ENCODE measurements at places on chromosomes 6 and 20. TPM values are rescaled to one million over a fixed set of nuclear protein-coding genes. Genes with fewer than 3 reads are reported as not detected.

DNA sequence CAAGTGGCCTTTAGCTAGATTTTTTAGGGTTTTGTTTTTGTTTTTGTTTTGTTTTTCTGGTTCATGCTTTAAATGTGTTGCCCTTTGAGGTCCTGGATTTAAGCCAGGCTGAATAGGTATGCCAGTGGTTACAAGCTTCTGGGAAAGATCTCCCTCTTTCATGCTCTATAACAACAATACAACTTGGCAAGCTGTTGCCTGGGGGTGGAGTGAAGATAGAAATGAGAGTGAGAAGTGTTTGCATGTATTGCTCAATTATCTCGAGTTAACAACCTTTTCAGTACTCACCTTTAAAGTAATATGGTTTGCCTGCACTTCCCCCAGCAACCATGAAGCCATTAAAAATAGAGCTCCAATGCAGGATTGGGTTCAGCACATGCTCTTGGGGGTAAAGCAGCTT lies 19.2 kb upstream of the HAO1 start:
- no peak for DNase-seq

DNA sequence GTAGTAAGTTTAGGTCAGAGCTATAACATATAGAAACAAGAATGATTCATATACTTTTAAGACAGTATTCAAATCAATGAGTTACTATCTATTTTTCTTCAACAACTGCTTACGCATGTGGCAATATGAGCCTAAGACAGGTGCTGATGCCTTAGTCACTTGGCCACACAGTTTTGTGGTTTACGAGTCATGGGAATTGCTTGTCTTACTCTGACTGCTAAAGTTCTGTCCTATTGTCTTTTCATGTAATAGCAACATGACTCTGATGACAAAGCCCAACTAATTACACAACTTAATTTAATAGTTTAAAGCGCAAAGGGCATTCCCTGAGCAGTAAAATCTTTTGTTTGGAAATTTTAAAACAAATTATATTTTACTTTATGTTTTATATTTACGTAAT lies 159.3 kb upstream of the CENPW start:
- DNase-seq, result peak; percentile 57

- DNase-seq, result peak; percentile 44
These were observed 9.4 kb downstream of the ABCC10 start for GRCh38 chr6:43436577-43437282.

SPATA25 gene
- 0.59 TPM for polyA plus RNA-seq

NKAIN4 gene
- not detected for polyA plus RNA-seq

DNA sequence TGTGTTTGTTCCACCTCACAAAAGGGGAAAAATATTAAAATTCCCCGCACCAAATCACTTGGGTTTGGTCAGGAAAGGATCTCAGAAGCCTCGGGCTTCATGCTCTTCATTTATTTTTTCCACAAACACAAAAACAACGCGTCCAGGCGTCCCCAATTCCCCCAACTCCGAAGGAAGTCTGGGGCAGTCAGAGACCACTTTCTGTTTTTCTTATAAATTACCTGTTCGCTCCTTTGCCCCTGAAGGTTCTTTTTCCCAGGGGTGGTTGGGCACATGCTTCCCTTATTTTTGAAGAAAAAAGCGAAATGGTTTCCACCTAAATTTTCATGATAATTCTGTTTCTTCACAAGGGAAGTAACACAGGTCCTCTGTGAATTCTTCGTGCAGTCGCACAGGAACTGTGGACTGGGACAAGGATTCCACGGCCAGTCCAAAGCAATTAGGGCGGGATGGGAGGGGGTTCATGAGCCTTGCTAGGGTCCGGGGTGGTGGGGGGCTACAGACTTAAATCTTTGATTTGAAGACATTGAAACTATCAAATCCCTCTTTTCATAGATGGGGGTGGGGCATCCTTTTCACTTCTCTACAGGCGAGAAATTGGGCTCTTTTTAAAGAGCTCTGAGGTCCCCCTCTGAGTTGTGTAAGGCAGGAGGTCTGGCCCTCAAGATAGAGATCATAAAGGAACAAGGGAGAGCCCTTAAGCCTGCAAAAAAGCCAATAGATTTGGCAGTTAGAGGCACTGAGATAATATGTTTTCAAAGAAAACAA lies 30.5 kb upstream of the HFE start:
- no peak for DNase-seq

DNA sequence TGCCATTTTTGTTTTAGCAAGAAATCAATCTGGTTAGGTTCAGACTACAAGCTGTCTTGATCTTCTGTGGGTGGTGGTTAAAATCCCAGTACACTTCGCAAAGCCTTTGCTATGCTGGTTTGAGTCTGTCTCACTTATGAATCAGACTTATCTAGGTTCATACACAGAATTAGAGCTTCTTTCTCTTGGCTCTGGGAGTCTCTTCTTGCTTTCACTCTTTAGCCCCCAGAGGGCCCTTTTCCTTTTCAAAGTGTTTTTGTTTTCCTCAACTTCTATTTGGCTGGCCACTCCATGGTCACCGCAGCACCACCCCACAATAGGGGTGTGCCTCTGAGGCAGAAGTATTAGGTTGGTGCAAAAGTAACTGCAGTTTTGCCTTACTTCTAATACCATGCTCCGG lies 21.3 kb downstream of the ECI2 start:
- DNase-seq, result no peak
